ENCODE measurements at places on chromosomes 2 and 18.

- DNase-seq = no peak
Measured at GRCh38 chr2:231294571-231295362, 96.3 kb downstream of the ARMC9 start.

DNA sequence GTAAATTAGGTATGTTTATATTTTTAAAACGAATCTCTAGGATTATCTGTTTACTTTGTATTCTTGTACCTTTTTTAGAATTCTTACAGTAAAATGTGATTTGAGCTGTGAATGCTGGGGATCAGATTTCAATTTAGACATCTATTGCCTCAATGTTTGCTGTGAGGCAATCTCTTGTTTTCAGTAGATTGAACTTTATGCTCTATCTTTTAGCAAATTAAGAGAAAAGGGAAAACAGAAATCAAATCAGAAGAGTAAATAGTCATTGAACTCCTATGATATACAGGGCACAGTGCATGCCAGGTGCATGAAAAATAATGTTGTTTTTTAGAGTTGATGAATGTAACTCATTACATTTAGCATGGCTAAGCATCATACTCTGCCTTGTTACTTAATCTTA is 39.5 kb downstream of the ZC3H6 start:
- no peak for DNase-seq

DNA sequence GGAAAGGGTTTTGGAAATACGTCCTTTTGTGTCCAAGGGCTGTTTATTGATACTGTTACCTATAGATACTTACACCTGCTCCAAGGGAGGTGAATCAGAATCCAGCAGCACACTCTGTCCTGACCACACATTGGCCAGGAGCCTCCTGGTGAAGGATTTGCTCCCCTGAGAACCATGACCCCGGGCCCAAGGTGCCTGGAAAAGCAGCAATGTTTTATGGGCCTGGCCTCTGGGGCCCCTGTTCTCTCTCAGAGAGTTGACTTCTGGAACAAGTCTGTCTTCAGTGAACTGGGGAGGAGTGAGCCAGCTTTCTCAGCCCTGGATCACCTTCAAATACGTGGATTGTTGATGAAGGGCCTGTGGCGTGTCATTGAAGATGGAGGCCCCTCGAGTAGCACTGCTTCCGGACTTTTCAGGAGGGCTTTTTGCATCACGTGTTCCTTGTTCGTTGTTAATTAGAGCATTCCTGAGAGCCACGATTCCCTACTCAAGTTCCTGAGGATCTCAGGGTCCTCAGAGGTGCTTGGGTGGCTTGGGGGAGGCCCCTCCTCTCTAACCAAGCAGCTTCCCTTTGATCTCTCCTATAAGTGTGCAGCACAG is 78.5 kb upstream of the RPL31 start:
- DNase-seq = no peak

DNA sequence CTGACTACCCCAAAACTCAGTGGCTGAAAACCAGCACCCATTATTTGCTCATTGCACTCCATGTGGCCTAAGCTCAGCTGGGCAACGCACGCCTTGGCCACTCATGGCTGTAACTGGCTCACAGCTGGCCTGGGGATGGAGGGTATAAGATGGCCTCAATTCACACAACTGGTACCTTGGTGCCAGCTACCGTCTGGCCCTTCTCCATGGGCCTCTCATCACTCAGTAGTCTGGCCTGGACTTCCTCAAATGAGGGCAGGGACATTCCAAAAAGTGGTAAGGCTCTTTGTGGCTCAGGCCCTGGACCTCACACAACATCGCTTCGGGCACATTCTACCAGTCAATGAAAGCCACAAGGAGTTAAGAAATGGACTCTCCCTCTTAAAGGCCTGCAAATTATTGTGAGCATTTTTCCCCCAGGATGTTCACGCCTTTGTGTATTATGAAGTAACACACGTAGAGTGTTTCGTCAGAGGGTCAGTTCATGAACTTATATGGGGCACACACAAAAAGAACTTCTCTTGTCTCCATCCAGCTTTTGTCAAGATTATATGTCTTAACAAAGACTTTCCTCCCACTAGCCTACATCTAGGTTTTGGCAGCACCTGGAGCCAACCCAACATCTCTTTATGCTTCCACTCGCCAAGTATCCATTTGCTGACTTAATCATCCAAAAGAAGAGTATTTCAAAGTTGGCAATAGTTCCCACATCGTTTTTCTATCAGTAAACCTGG is 145.2 kb downstream of the CCBE1 start:
- DNase-seq = no peak

- DNase-seq = no peak
Measured at GRCh38 chr2:102046135-102046986, 54.6 kb downstream of the IL1R2 start.

DNA sequence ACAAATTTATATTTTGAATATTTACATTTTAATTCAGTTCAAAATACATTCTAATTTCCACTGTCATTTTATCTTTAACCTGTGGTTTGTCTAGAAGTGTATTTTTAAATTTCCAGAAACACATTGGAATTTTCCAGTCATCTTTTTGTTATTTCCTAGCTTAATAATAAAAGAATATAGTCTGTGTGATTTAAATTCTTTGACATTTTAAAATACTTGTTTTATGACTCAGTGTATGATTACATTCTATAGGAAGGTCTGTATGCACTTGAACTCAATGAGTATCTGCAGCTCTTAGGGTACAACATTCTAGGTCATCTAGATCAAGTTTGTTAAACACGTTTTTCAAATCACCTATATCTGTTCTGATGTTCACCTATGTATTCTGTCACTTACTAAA is 88.3 kb upstream of the MBOAT2 start:
- DNase-seq = no peak

- no peak for DNase-seq
Measured at GRCh38 chr18:9616049-9616448, 1.7 kb upstream of the PPP4R1 start.

GRCh38 chr2:65130664-65131175 is 814 bp upstream of the RAB1A start:
- no peak for DNase-seq

DNA sequence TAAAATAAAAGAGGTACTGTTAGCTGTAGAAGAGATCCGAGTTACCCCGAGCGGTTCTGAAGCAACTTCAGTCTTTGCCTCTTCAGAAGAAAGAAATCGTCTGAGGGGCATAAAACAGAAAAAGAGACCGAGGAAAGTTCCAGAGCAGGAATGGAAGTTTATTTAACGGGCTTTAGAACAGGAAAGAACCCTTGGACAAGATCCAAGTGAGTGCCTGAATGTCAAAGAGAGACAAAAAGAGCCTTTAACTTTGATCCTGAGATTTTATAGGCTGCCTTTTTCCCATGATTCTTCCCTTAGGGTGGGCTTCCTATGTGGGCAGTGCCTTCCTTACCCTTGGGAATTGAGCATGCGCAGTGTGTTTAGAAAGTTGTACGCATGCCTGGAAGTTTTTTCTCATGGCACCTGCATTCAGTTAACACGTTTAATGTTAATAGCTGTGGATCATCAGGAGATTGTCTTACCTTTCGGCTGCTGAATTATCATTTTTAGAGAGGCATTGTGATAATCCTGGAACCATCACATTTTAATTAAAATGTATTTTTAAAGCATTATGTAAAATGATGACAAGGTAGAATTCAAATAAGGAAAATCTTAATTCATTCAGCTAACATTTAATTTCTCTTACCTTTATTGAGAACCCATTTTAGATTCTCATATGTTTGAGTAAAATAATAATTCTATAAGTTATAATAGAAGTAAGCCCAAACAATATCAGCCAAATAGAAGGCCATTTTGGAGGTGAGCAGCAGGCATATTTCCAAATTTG is 269.5 kb upstream of the ZSWIM2 start:
- no peak for DNase-seq

DNA sequence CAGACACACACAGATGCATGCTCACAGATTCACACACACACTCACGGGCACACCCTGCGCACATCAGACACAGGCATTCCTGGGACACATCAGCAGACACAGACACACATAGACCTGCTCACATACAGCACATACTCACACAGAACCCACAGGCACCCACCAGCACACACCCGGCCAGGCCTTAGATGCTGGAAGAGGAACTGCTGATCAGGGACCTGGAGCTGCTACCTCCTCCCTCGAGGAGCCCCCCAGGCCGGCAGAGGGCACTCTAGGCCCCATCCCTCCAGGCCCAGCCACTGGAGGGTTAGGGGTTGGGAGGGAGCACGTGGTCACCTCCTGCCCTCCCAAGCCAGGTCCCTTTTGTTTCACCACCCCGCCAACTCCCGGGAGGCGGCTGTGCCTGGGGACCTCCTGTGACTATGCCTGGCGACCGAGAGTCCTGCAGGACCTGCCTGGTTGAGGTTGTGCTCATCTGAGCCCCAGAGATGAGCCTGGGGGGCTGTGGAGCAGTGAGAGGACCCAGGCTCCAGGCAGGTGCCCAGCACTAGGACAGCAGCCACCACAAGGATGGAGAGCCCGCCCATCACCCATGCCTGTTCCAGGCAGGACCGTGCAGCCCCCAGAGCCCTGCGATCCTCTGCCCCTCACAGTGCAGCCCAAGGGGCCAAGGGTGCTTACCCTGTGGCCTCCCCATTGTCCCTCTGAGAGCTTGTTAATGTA is 21.0 kb upstream of the PTMA start:
- DNase-seq = peak; percentile 68
